CD4-positive, alpha-beta T cell treated with Interleukin-1 beta for 1 hour (primary cell): ENCODE measurements at places on chromosomes 2 and 18.

DNA sequence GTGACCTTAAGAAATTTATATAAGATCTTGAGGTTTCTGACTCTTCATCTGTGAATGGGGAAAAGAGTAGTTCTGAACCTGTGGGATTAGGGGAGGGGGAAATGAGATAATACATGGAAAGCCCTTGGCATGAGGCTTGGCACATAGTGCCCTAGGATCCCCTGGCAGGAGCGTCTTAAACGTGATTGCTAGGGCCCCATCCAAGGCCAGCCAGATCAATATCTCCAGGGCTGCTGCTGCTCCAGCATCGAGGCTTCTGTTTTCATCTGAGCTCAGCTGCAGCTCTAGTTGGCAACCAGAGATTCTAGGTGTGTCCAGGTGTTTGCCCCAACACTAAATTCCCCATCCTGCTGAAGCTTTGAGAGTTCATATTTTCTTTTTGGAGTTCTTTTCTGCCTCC is 71.0 kb downstream of the IL1R2 start:
- DNase-seq = no peak

- DNase-seq = no peak
Measured at GRCh38 chr18:8813611-8814010, 108.3 kb downstream of the MTCL1 start.

DNA sequence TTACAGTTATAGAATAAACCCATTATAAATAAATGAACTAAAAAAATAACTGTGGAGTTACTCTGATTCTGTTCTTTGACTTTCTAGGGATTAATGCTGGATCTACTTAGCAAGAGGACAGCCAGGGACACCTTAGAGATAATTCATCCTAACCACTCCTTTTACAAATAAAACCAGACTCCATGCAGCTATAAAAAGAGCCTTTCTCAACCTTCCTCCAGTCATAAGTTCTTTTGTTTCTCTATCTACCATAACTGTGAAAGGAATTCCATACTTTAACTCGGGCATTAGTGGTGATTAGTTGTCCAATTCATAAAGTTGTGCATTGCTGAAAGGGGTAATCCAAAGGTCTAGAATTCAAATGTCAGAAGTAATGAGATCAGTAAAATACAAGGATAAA is 682.4 kb downstream of the DPP10 start:
- DNase-seq = no peak

DNA sequence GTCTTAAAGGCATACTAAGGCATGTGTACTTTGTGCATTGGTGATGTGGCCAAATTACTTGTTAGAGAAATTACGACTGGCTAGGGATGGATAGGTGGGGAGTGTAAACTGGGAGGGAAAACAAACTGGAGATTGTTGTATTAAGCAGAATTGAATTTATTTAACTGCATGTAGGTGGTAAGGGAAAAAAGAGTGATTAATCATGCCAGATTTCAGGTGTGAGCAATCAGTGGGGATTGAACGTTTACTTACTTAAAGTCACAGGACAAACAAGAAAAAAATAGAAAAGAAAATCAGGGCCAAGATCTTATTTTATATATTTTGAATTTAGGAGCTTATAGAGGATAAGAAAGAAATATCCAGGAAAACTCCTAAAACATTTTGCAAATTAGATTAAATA is 88.6 kb downstream of the GULP1 start:
- DNase-seq = no peak

DNA sequence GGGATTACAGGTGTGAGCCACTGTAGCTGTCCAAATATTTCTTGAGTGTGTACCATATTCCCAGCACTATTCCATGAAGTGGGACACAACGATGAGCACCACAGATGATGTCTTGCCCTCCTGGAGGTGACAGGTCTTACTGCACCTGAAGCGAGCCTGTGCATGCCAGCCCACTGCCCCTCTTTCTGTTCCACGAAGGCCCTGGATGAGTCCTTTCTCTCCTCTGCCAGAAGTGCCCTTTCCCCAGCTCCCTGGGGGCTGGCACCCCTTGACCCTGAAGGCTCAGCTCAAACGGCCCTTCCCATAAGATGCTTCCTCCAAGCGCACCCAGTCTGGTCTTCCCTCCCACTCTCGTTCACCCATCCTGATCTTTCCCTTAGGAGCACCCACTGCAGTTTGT is 5.5 kb downstream of the ATP6V1B1 start:
- no peak for DNase-seq

DNA sequence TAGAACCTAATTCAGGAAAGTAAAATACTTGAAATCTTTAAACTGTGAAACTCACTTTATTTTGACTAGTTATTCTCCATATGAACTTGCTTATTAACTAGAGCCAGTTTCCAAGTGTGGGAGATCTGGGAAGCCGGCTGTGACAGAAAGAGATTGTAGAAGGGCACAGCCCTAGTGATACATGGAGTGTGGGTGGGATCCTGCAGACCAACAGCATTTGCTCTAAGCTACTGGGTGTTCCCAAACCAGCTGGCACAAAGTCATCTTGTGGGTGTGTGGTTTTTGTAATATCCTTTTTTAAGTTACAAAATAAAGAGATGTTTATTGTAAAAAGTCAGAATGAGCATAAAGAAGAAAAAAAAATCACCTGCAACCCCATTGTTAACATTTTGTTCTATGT is 3.4 kb downstream of the DUSP19 start:
- DNase-seq = no peak

DNA sequence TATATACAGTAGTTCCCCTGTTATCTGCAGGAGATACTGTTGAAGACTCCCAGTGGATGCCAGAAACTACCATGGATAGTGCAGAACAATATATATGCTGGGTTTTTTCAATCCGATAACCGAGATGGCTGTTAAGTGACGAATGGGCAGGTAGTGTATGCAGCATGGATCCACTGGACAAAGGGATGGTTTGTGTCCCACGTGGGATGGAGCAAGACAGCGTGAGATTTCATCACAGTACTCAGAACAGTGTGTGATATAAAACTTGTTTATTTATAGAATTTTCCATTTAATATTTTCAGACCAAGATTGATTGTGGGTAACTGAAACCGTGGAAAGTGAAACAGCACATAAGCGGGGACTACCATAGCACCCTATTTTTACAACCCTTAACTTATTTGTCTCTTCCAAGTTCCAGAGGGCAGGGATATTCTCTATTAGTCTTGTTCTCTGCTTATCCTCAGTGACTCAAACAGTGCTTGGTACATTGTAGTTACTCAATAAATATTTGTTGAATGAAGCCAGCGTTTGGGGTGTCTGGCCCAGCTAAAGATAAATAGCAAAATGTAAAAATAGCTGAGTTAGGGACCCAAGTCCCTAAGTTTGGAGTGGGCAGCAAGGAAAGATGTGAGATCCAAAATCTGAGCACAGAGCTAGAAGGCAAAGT is 50.0 kb downstream of the RHBDD1 start:
- DNase-seq = no peak

DNA sequence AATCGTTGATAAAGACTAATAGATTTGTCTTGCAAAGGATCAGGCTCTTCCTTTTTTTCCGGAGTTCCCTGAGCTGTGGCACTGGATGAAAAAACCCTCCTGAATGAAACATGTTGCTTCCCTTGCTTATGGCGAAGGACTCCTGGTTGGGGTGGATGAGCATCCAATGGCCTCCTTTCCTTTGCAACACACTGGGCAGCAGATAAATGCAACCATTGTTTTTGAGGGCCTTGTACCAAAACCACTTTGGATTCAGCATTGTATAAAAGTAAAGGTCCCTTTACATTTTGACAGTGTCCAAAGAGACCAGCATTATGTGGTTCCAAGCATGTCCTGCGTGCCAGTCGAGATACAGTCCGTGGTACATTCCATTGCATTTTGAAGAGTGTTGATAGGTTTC is 44.7 kb downstream of the FAM210A start:
- DNase-seq = no peak

DNA sequence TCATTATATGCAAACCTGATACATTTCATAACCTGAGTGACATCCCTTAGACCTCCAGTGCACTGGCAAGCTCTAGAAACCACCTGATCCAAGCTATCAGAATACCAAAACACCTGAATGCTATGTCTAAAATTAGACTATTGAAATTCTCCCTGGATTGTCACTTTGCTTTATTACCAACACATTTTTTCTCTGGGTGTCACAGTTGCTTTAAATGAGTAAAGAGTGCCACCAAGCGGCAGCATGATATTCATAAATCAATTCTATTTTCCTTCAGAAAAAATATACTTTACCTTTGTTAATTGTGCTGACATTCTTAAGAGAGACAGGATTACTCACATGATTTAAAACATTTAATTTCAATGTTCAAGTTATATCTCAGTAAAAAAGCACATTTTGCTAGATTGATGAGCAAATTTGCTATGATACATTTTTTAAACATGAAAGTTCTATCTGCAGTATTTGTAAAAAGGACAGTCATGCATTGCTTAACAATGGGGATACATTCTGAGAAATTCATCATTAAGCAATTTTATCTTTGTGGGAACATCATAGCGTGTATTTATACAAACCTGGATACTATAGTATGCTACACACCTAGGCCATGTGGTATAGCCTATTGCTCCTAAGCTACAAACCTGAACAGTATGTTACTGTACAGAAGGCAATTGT is 338.4 kb upstream of the SLC39A10 start:
- peak; percentile 55 for DNase-seq

DNA sequence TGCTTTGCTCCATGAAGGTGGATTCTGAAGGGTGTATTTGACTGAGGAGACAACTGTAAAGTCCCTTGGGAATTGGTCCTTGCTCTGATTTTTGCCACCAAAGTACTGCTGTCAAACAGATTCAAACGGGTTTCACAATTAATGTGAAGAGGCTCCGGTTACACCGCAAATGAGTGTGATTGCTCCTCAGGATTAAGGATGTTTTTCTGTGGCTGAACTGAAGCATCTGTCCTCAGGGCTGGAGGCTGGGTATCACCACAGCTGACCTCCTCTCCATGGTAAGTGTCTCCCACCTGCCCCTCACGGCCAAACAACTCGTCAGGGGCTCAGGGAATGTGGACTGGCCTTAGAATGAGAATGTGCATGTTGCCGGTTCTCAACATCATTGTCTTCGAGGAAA is 130.4 kb upstream of the NDUFV2 start:
- no peak for DNase-seq

GRCh38 chr2:191126386-191127085 is 24.3 kb downstream of the STAT4 start:
- peak; percentile 64 for DNase-seq

- no peak for DNase-seq
Measured at GRCh38 chr18:53795610-53796009, 428.9 kb downstream of the MBD2 start.

GRCh38 chr2:227720680-227721079 is 2.9 kb upstream of the SLC19A3 start:
- DNase-seq = no peak

- DNase-seq = no peak
Measured at GRCh38 chr2:8271461-8271860, 410.4 kb upstream of the ID2 start.

DNA sequence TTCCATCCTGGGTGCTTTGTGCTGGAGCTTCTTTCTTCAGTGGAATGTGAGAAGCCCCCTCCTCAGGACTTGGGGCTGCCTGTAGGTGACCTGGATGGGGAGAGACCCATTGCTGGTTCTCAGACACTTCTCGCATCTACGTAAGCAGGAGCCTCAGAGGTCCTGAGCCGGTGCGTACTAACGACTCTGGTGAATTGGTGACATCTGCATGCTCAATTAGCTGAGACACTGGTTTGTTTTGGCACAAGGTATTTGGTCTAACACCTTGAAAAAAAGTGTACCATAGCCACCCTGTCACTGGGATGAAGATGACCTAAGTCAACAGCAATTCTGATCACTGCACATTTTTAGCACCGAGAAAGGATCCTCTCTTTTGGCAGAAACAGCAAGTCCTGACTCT is 57.7 kb downstream of the LRRC30 start:
- no peak for DNase-seq

GRCh38 chr2:156118753-156119416 is 213.6 kb downstream of the NR4A2 start:
- DNase-seq = no peak

- no peak for DNase-seq
Measured at GRCh38 chr2:136468799-136469369, 296.5 kb upstream of the THSD7B start.

- no peak for DNase-seq
Measured at GRCh38 chr2:128790541-128791001, 471.9 kb upstream of the HS6ST1 start.

- no peak for DNase-seq
Measured at GRCh38 chr18:45777393-45777792, 48.1 kb upstream of the SIGLEC15 start.

DNA sequence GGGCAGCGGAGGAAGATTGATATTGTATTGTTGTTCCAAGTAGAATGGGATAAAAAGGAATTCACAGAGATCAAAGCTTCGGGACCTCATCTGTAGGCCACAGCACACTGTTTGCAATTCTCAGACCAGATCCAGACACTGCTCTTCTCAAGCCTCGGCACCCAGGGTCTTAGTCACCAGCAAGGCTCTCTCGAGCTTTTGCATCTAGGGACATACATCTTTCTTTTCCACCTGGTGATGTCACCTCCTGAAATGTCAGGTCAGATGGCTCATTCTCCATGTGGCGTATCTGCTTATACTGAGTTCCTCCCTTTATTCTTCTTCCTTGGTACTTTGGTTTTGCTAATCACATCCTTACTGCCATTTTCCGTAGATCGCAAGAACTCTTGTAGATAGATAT is 42.9 kb upstream of the SNTG2 start:
- no peak for DNase-seq

DNA sequence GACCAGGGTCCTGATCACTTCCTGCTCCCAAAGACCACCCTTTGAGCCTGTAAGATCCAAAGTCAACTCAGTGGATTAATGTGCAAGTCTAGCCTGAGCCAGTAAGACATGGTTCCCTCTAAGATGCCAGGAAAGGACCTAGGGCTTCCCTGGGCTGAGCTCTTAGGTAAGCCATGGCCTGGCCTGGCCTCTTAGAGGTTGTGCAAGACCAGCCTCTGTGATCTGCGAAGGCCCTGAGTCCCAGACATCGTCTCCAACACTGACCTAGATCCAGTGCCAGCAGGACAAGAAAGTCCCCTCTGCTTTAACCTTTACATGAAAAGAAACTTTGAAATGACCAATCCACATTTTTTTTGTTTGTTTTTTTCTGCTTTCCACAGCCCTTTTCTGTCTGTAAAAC is 73.6 kb upstream of the CYP1B1 start:
- no peak for DNase-seq

GRCh38 chr2:9790702-9791225 is 52.5 kb upstream of the TAF1B start:
- no peak for DNase-seq

DNA sequence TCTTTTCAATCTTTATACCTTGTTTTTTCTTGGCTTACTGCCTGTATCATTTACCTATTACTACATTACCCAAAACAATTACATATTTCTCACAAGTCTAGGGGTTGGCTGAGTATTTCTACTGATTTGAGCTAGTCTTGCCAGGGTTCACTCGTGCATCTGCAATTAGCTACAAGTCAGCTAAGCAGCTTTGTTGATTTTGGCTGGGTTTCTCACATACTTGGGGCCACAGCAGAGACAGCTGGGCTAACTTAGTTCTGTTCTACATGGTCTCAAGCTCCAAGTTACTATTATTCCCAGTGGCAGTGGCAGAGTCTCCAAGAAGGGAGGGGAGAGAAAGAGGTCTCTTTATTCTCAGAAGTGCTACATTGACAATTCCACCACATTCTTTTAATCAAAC is 54.7 kb upstream of the SP5 start:
- DNase-seq = no peak
